ENCODE measurements at places on chromosomes 7 and 10.

DNA sequence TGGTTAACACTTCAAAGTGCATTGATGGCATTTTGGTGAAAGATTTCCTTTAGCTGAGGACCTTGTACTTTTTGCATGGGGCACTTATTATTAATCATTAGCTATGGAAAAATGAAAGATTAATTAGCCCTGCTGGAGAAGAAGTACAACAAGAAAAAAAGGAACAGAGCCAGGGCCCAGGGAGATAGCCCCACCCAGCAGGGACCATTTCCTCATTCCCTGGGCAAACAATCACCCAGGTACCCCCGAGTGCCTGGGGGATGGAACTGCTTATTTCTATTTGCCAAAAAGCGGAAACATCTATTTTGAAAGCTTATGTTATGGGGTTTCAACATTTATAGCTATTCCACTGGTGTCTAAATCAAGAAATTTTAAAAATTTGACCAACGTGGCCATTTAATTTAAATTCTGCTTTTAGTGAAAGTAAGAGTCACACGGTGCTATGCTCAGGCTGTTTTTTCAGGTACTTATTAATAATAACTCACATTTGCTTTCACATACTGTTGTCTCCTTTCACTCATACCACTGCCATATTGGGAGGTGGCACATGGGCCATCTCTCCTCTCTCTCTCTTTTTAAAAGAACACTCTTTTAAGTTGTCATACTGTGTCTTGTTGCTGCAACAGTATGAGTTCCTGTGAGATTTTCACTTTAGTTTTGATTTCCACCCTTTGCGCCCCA, 143.6 kb upstream of the KIF5B start:
- DNase-seq: no peak

DNA sequence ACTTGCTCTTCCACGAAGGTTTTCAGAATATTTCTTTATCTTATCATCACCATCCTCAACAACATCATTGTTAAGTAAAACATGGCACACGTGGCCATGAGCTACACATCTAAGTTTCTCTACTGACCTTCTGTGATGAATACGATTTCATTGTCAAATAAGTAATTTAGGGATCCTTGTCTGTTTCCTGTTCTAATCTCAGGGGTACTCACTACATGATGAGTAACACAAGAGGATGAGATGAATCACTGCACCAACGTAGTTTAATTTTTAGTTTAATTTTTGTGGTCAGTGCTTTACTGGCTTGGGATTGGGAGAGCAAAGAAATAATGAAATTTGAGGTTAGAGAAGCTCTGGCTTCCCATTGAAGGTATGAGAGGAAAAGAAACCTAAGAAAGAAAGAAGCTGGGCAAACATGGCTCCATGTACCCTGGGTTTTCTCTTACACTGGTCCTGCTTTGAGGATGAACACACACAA, 461.9 kb upstream of the KLF6 start:
- DNase-seq: no peak

DNA sequence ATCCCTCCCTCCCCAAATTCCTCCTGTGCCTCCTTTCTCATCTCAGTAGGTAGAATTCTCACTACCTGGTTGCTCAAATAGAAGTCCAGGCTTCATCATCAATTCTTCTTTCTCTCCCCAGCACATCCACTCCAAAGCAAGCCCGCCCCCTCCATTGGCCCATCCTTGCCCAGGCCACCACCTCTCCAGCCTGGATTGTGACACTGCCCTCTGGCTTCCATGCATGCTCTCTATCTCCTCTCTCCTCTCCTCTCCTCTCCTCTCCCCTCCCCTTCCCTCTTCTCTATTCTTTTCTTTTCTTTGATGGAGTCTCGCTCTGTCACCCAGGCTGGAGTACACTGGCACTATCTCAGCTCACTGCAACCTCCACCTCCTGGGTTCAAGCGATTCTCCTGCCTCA, 144.9 kb downstream of the UBE2H start:
- DNase-seq: no peak

DNA sequence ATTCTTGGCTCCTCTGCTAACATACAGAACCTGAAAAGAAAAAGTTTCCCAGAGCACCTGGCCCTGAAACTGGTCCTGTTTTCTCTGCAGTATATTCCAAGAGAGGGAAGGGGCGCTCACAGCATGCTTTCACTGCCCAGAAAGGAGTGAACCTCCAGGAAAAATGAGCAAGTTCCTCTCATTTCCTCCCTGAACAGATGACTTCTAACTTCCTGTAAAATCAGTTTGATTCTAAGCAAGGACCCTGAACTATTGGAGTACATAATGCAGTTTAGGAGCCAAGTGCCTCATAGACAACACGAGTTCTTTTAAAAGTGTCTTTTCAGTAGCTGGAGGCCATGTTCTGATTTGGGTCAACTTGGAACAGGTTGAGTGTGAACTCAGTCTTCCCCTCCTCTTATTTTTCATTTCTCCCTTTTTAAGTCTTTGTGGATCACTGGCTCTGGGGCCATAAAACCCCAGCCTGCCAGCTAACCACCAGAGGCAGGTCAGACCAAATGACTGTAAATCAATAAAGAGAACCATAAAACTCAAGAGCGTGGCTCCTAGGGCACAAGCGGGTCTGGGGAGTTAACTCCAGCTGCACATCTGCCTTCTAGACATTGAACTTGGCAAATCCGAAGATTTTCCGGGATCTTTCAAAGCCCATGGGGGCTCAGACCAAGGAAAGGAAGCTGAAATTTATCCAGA, 5.9 kb upstream of the LRRC18 start:
- DNase-seq: no peak

GRCh38 chr10:90136731-90137316, 435.4 kb downstream of the KIF20B start:
- no peak for DNase-seq

Measured in COR-L47 (cell line).